ENCODE measurements at places on chromosomes 7 and 10. TPM values are rescaled to one million over a fixed set of nuclear protein-coding genes. Genes with fewer than 3 reads are reported as not detected.

DNA sequence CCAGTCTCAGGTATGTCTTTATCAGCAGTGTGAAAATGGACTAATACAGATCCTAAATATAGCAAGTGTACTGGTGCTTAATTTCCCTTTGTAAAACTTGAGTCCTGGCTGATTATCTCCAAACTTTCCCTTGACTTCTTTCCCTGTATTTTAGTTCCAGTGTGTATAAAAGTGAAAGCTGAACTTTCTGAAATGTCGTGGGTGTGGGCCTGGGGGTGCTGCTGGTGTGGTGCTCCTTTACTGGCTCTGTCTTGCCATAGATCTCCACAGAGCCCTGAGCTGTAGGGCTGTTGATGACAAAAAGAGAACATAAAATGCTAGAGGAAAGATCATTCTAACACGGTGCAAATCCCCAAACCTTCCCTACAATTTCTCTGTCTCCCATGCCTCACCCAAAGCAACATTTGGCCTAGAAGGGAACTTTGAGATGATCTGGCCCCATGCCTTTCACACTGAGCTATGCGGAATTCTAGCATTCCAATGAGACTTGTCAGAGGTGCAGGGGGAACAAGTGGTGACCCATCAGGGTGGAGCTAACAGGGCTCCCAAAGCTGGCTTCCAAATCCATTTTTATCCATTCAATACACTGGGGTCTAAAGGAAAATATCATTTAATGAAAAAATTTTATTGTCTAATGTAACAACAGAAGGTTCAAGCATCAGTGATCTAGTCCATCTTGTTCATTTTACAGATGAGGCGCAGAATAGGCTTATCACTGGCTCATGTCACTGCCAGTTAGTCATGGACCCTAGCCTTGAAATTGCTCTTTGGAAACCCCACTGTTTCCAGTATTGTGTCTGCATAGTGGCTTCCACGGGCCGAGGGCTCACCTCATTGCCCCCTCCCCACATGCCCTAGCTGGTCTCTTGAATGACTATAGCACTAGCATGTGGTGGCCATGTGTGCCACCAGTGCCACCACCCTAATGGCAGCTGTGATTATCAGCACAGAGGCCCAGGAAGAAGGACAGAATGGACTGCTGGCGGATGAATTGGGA, 1000.9 kb downstream of the LRMDA start:
- DNase-seq, result no peak

- no peak for DNase-seq
These were observed 5.6 kb upstream of the MTG1 start for GRCh38 chr10:133388236-133388972.

OPN1SW gene
- not detected for polyA plus RNA-seq

HIF1AN gene
- 30.0 TPM for polyA plus RNA-seq

NKX2-3 gene
- polyA plus RNA-seq, result not detected

DNA sequence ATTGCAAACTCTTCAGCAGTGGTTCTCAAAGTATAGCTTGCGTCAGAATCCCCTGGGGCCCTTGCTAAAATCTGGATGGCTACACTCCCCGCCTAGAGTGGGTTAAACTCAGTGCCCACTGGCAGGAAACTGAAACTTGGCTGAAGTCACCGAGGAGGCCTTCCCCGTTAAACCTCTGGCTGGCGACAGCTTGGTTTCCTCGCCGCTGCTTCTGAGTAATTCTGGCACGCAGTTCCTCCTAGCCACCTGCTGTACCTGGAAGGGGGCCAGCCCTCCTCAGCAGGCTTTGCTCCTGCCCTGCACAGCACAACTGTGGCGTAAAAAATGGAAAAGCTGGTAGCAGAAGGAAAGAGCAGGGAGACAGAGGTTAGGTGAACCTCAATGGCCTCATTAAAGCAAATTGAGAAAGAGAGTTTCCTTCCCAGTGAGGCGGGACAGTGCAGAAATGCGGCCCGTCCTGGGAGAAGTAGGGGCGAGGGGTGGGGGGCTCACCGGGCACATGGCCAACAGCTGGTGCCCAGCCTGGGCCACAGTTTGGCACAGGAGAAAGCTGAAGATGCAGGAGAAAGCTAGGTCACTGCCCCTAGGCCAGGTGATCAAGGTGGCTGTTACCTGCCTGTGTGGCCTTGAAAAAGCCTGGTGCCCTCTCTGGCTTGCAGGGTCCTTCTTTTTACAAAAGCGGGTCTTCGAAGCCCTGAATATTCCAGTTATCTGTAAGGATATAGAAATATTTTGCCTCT, 46.6 kb downstream of the ALOX5 start:
- DNase-seq, result no peak

TMEM178B gene
- polyA plus RNA-seq, result not detected

- DNase-seq, result no peak
These were observed 217.8 kb upstream of the HPS1 start for GRCh38 chr10:98664329-98665042.

DNA sequence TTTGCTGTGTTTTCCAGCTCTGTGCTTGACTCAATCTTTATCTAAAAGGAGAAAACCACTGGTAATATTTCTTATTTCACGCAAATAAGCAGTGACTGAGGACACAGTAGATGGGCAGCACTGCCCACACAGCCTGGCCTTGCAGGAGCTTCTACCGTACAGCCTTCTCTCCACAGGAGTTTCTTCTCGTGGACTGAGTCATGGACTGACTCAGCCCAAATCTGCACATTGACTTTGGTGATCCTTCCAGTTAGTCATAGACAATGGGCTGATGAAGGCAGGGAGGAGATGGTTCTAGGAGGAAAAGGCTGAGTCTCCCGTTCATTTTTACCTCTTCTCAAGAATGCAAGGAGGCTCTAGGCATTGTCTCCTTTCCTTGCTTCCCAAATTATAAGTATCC, 200.7 kb downstream of the RAPGEF5 start:
- DNase-seq, result no peak

CYP2C19 gene
- polyA plus RNA-seq, result not detected

WDFY4 gene
- polyA plus RNA-seq, result 0.18 TPM

GRCh38 chr10:87692956-87693484, 33.3 kb downstream of the PAPSS2 start:
- DNase-seq, result no peak
